ENCODE measurements at places on chromosomes 7 and 10.

DNA sequence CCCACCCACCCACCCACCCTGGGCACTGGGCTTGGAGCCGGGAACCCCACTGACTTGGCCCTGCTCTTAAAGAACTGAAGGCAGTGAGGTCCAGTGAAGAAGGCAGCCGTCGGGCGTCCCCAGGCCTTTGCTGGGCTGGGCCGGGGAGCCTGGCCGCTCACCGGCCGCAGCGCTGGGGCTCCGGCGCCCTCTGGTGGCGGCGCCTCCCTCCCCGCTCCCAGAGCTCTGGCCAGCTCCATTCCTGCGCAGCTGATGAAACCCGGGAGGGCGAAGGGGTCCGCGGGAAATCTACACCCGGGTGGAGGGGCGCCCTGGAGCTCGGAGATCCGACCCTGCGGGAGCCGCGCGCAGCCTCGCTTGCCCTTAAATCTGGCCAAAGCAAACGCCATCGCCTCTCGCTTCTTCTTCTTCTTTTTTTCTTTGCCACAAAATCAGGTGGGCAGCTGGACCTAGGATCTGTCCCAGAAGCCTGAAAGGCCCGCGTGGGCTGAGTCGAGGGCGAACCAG, 1.7 kb upstream of the CXCL12 start:
- no peak for DNase-seq

DNA sequence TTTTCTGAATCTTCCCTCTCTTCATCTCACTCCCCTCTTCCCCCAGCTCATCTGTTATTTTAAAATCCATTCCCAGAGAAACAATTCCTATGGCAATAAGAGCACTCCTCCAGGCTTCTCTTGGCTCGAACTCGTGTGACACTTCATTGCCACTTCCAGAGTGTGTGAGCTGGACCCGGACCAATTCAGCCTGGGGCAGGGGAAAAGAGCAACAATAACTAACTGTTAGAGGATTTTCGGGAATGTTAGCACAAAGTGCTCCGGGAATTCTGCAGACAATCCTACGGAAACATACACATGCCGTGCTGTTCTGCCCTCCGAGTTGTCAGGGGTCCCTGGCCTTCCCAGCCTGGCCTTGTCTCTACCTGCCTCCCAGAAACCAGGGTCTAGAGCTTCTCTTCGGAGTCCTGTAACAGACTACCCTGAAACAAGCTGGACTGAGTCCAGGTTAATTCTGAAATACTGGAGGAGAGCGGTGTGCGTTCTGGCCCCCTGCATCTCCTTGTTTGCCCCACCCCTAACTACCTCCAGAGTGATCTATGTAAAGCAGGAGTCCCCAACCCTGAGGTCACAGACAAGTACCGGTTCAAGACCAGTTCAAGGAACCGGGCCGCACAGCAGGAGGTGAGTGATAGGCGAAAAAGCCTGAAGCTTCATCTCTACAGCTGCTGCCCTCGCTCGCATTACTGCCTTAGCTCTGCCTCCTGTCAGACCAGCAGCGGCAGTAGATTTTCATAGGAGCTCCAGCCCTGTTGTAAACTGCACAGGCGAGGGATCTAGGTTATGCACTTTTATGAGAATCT, 11.3 kb downstream of the COL26A1 start:
- DNase-seq = no peak

GRCh38 chr7:46191776-46192175, 270.7 kb upstream of the IGFBP3 start:
- no peak for DNase-seq

GRCh38 chr10:24438800-24439199, 229.9 kb downstream of the KIAA1217 start:
- no peak for DNase-seq

All from NK-92 treated with Interleukin-12 subunit alpha and Interleukin-12 subunit beta, amount 100 ng/mL, for 24 hours (cell line).